Lung (tissue), 17 donors: ENCODE measurements at places on chromosomes 11 and 22. TPM values are rescaled to one million over a fixed set of nuclear protein-coding genes. Genes with fewer than 3 reads are reported as not detected.

DNA sequence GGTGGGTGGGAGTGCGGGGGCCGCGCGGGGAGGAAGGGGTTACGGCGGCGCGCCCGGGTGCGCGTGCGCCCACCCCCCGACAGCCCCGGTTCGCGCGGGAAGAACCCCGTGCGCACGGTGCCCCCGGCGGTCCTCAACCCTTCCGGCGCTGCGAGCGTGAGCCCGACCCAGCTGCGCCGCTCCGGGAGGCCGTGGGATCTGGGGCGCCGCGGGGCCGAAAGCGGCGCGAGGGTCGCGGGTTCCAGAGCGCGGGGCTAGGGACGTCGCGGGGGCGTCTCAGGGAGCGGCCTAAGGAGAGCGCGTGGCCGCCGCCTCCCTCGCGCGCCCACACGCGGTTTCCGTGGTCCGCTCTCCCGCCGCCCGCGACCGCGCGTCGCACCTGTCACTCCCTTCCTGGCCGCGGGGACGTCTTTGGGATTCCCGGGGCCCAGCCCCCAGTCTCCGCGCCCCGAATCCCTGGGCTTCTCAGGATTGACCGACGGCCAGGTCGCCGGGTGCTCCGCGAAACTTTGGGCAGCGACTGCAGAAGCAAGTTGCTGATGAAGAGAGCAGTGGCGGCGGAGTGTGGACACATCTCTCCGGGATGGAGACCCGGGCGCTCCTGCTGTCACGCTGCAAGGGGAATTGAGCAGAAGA, 582 bp downstream of the SREBF2 start:
- DNase-seq, result peak; percentile 45
- H3K4me3 ChIP-seq, result peak overlapping the region; percentile 80
- H3K36me3 ChIP-seq, result no peaks in the 10 kb centered on the region
- H3K27me3 ChIP-seq, result no peaks in the 10 kb centered on the region
- H3K27ac ChIP-seq, result peak overlapping the region; percentile 96

DNA sequence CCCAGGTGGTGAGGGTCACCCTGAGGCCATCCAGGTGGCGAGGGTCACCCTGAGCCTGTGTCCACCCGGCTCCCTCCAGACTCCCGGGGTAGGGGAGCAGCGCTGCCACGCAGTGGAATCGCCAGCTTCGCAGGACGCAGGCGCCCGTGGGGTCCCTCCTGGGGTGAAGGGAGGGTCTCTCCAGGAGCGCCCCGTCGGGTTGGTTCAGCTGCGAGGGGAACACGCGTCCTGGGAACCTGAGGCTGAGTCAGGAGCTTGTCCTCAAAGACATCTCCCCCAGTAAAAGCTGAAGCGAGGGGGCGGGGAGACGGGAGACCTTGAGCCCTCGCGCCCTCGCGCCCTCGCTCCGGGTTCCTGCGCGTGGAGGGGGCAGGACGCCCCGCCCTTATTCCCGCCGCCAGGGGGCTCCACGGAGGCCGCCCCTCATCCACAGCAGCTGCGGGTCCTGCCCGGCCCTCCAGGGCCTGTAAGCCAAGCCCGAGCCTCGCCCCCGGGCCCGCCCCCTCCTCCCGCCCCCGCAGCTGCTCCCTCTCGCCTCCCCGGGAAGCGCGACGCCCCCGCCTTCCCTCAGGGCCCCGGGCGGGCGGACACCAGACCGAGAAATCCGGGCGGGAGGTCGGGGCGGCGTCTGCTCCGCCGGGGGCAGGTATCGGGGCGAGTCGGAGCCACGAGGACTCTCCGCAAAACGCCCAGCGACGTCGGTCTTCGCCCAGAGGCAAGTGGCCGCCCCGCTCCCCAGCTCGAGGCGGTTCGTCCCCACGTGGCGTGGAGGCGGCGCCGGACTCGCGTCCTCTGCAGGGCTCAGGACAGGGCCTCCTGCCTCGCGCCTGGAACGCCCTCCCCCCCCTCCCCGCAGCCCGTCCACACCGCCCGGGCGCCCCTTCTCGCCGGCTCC, 22.8 kb downstream of the PIM3 start:
- no peaks in the 10 kb centered on the region for H3K36me3 ChIP-seq
- no peak for DNase-seq
- H3K4me3 ChIP-seq, result no peak overlapping the region
- peaks cover 4% of the 10 kb centered on the region for H3K4me1 ChIP-seq

DNA sequence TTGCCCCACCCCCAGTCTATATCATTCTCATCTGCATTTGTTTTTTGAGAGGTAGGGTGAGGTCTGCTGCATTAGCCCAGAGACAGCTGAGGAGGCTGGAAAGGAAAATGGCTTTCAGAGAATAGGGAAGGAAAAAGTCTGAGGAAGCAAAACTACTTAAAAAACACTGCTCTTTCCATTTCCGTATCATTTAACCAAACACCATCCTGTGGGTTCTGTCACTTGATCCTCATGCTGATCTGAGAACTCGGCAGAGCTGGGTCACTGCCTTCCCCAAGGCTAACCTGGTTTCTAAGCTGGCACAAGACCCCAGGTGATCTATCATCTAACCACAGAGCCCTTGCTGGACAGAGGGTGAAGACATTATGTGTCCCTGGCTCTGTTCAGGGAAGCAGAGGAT, 1.2 kb downstream of the FOLR2 start:
- DNase-seq, result no peak
- no peaks in the 10 kb centered on the region for H3K36me3 ChIP-seq
- peaks cover 10% of the 10 kb centered on the region for H3K4me1 ChIP-seq
- no peaks in the 10 kb centered on the region for H3K27me3 ChIP-seq

- H3K4me3 ChIP-seq, result no peak overlapping the region
- H3K27ac ChIP-seq, result no peak overlapping the region
- DNase-seq, result no peak
- no peaks in the 10 kb centered on the region for H3K4me1 ChIP-seq
- peaks cover 3% of the 10 kb centered on the region for H3K36me3 ChIP-seq
- no peaks in the 10 kb centered on the region for H3K27me3 ChIP-seq
Observed at GRCh38 chr22:43127166-43127908, 15.9 kb downstream of the MCAT start.

DNA sequence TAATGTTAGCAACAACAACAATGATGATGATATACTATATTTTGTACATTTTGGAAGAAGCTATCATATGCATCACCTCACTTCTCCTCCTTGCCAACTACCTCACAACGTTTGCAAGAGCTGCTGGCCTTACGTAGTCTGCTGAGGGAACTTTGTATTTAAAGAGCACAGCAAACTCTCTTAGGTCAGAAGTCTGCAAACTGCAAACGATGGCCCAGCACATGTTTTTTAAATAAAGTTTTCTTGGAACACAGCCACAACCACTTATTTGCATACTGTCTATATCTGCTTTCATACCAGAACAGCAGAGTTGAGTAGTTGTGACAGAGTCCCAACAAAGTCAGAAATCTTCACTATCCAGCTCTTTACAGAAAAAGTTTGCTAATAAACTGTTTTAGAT, 261.7 kb downstream of the TENM4 start:
- peak; percentile 16 for DNase-seq
- H3K4me1 ChIP-seq, result no peaks in the 10 kb centered on the region
- H3K27me3 ChIP-seq, result peaks cover 2% of the 10 kb centered on the region
- H3K4me3 ChIP-seq, result no peak overlapping the region

DNA sequence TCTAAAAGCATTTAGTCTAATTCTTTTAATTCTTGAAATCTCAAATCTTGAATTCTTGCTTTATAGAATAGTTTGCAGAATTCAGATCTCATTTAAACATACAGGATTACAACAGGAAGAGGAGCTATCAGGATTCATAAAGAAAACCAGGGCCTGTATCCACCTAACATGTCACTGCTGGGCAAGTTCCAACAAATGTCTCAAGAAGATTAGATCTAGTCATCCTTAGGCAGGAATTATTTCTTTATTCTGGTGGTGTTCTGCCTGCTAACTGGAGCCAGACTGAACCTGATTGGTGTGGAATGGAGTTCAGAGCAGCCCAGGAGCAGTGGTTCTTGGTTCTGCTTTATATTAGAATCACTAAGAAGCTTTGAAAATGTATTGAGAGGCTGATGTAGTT, 500.7 kb downstream of the LRRC4C start:
- H3K27ac ChIP-seq, result no peak overlapping the region
- H3K36me3 ChIP-seq, result no peaks in the 10 kb centered on the region
- no peaks in the 10 kb centered on the region for H3K4me1 ChIP-seq
- H3K4me3 ChIP-seq, result no peak overlapping the region

GRCh38 chr11:64777449-64778222, 706 bp downstream of the SF1 start:
- peaks cover 8% of the 10 kb centered on the region for H3K4me1 ChIP-seq
- peaks cover 18% of the 10 kb centered on the region for H3K36me3 ChIP-seq
- H3K27me3 ChIP-seq, result no peaks in the 10 kb centered on the region
- peak; percentile 90 for DNase-seq
- H3K4me3 ChIP-seq, result peak overlapping the region; percentile 98

DNA sequence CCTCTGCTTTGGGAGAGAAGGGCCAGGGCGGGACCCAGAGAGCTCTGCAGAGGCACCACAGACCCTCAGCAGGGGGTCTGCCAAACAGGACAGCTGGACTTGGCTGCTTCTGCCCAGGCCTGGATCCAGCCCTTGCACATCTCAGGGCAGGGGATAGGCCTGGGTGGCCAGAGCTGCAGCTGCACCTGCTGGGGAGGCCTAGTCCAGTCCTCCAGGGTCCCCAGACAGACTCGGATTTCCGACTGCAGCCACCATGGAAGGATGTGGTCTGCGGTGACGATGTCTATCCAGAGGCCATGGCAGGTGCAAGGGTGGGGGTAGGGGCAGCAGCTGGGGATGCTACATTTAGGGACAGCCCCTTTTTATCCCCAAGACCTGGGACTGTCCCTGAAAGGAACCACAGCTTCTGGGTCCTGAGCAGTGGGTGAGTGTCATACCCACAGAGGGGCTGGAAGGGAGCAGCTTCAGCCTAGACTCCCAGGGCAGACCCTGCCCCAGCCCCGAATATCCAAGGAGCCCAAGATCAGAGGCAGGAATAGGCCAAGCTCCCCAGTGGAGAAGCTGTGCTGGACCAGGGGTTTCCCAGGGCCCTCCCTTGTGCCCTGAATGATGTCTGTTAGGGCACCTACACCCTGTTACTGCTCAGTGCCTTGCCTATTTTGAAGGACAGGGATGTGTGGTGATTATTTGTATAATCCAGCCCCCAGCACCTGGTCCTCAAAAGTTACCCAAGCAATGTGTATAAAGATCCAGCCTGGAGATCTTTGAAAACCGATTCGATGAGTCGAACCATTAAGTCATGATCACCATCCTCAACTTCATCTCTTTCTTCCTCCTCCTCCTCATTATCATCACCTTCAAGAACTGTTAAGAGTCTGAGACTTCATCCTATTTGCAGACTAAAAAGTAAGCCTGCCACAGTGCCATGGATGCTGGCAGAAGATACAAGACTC, 2.5 kb upstream of the IGLL5 start:
- no peak overlapping the region for H3K27ac ChIP-seq
- no peak overlapping the region for H3K4me3 ChIP-seq
- DNase-seq, result no peak
- no peaks in the 10 kb centered on the region for H3K27me3 ChIP-seq
- H3K36me3 ChIP-seq, result no peaks in the 10 kb centered on the region

DNA sequence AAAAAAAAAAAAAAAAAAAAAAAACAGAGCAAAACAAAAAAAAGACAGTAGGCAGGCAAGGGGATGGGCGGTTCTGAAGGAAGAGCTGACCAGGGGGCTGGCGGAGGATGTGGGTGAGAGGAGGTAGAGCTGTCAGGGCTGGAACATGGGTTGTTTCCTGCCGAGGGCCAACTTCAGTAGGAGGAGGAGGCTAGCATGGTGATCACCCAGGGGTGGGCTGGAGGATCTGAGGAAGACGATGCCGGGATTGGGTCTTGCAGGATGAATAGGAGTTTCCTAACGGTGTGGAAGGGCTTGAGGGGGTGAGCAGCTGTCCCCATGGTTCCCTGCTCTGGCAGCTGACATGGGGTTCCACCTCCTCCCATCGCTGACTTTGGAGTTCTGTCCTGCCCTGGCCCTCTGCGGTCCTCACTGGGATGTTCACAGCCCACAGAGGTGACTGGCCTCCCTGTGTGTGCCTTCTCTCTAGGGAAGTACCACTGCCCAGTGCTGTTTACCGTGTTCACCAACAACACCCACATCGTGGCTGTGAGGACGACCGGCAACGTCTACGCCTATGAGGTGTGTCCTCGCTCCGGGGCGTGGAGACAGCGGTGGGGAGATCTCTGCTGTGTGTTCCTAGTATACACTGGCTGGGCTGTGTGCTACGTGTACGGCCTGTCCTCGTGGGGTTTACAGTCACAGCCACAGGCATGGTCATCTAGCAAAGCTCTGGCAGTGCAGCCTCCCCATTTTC, 15.2 kb downstream of the PPIL2 start:
- no peak overlapping the region for H3K27ac ChIP-seq
- no peak overlapping the region for H3K4me3 ChIP-seq
- no peaks in the 10 kb centered on the region for H3K36me3 ChIP-seq

DNA sequence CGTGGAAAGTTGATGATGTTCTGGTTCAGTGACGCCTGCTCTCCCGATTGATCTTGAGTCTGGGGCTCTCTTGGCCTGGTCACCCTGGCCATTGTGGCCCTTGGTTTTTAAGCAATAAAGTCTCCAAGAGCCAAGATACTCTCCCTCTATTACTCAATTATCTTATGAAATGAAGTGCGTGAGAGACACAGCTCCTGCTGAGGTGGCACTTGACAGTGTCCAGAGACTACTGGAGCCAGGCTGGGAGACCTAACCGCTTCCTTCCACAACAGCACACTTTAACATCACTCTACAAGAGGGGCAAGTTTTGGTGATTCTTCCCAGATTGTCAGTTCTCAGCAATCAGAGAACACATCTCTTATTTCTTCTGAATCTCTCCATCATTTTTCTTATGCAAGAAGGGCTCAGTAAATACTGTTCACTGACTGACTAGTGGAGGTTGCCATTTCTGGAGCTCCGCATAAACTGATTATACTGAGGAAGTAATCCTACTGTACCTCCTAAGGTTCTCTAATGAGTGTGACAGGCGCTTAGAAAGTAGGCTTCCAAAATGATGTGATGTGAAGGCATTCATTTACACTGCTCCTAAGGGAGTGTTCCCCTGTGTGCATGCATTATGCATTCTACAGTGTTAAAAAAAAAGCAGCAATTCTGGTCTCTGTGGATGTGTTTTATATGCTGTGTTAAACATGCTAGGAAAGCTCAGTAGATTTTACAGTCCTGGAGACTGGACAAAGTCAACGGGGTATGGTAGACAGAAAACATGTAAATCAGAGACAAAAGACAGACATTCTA, 968.0 kb downstream of the OPCML start:
- no peak overlapping the region for H3K4me3 ChIP-seq
- no peaks in the 10 kb centered on the region for H3K27me3 ChIP-seq
- DNase-seq, result peak; percentile 92
- H3K4me1 ChIP-seq, result peaks cover 24% of the 10 kb centered on the region

GRCh38 chr11:72630104-72630852, 43.9 kb downstream of the PDE2A start:
- no peak for DNase-seq
- no peak overlapping the region for H3K27ac ChIP-seq
- peaks cover 28% of the 10 kb centered on the region for H3K4me1 ChIP-seq
- H3K27me3 ChIP-seq, result no peaks in the 10 kb centered on the region

- H3K27ac ChIP-seq, result no peak overlapping the region
- no peak for DNase-seq
- H3K4me1 ChIP-seq, result no peaks in the 10 kb centered on the region
- H3K27me3 ChIP-seq, result no peaks in the 10 kb centered on the region
Observed at GRCh38 chr22:35368386-35368785, 12.5 kb upstream of the HMOX1 start.

Gene BTBD18
- total RNA-seq, result not detected

Gene NECTIN1
- total RNA-seq, result 18.3 TPM

Gene IGLL5
- total RNA-seq, result 21.5 TPM

Gene OR10D3
- total RNA-seq, result not detected

Gene KCNK4
- not detected for total RNA-seq
